ENCODE measurements at places on chromosomes 2 and 18.
A peak's percentile ranks its signal among the peaks of the same experiment; 100 is the strongest.

GRCh38 chr2:190410166-190410565 lies 2.0 kb downstream of the MFSD6 start:
- DNase-seq = no peak

GRCh38 chr18:32455361-32455760 lies 15.3 kb downstream of the GAREM1 start:
- DNase-seq = no peak

- no peak for DNase-seq
Observed at GRCh38 chr18:22933966-22934423, 867 bp downstream of the RBBP8 start.

- no peak for DNase-seq
Observed at GRCh38 chr2:132438691-132439090, 22.1 kb downstream of the GPR39 start.

DNA sequence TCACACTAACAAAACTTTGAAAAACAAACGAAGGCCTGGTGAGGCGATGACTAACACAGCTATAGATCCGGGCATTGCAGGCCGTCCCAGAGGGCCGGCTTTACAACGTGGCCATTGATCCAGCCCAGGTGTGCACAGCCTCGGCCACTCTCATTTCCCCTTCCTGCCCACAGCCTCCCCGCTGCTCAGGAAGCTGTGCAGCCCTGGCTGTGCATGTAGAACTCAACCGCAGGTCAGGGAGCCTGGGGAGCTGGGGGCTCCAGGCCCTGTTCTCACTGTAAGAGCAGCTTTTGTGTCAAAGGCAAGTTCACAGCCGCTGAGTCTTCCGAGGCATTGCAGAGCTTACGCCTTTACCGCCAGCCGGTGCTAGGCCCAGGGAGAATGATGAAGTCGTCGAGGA lies 87.2 kb downstream of the LONRF2 start:
- peak; percentile 8 for DNase-seq

DNA sequence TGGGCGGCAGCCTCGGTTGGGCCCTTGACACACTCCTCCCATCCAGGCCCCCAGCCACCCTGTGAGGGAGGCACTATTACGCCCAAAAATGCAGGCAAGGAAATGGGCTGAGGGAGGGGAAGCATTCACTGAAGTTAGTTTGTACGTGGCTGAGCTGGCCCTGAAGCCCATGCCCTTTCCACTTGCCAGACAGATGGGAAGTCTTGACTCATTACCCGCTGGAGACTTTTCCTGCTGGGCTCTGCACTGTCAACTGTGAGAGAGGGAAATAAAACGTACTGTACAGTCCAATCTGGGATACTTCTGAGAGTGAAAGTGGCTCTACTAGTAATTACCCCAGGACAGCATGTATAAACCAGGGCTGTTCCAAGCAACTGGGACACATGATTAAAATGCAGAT lies 125.9 kb downstream of the MSH2 start:
- DNase-seq = no peak

DNA sequence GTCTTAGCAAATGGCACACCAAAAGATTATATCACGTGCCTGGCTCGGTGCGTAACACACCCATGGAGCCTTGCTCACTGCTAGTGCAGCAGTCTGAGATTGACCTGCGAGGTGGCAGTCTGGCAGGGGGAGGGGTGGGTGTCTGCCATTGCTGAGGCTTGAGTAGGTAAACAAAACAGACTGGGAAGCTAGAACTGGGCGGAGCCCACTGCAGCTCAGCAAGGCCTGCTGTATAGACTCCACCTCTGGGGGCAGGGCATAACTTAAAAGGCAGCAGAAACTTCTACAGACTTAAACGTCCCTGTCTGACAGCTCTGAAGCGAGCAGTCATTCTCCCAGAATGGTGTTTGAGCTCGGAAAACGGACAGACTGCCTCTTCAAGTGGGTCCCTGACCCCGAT lies 55.9 kb upstream of the FSHR start:
- no peak for DNase-seq

- DNase-seq = no peak
Observed at GRCh38 chr2:20444101-20444992, 2.5 kb upstream of the RHOB start.

DNA sequence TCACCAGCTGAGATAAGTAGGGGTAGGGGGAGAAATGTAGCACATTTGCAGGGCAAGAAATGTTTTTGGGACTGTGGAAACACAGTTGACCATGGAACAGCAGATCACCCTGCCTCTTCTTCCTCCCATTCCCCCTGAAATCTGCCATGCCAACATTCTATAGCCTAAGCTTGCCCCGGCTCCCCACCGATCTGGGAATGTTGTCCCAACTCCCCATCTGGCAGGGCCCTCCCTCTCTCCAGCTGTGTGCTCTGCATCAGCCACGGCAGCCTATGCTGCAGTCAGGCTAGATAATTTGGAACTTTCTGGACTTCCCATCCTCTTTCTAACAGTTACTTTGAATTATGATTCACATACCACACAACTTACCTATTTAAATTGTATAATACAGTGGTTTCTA lies 425.1 kb upstream of the RAB6C start:
- no peak for DNase-seq

- DNase-seq = no peak
Observed at GRCh38 chr2:74851191-74851566, 17.3 kb downstream of the HK2 start.

DNA sequence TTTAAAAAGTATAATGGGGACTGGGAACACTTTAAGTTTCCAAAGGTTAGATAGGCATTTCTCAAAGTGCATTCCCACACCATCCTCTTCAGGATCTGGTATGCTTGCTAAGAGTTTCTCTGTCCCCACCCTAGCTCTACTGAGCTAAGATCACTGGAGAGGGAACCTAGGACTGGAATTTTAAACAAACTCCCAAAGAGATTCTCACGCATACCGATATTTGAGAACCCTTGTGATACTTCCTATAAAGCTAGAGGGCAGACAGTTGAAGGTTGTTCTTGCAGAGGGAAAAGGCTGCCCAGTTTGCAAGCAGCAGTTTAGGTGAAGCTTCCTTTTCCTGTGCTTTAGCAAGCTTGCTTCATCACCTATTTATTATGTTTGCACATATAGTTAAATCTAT lies 3.6 kb downstream of the CNRIP1 start:
- DNase-seq = no peak

- no peak for DNase-seq
Observed at GRCh38 chr2:54549917-54550518, 93.9 kb downstream of the SPTBN1 start.

DNA sequence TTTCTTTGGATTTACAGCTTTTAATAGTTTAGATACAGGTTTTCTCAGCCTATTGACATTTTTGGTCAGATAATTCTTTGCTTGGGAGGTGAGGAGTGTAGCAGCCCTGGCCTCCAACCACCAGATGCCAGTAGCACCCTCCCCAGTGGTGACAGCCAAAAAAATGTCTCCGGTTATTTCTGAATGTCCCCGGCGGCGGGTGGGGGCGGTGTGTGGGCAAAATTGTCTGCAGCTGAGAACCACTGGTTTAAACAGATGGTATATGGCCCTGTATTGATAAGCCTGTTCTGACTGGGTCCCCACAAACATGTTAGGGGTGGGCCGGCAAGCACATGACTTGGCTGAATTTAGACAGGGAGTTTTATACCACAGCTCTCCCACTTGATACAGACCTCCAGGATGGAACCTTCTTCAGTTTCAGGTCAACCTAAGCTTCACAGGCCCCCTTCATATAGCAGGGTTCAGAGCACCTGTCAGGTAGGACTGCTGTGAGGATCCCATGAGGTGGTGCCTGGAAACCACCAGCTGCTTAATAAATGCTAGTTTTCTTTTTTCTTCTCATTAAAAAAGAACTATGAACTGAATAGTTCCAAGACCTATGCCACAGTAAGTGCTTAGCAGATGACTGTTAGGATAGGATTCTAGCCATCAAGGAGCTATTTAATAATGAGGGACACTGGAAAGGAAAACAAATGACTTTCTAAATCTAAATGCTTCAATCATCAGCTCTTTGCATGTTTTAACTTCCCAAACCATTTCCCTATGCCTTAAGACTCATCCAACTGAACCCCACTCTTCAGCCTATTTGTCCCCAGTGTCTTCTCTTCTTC lies 18.1 kb downstream of the LPIN2 start:
- peak; percentile 75 for DNase-seq

DNA sequence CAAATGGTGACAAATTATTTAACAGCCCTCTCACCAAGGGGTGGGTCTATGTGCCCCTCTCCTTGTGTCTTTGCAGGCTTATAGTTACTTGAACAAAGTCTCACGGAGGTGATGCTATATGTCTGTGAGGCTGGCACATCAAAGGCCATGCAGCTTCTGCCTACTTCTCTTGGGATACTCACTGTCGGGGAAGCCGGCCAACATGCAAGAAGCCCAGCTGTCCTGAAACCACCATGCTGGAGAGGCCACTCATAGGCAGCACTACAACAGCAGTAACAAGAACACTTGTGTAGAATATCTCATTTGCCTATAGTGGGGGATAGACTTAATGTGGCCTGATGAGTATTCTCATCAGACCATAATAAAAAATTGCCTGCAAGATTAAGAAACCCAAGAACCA lies 233.7 kb upstream of the NCKAP5 start:
- DNase-seq = no peak

GRCh38 chr2:99984799-99985515 lies 157.4 kb downstream of the AFF3 start:
- DNase-seq = no peak

GRCh38 chr2:144328938-144329337 lies 191.0 kb downstream of the ZEB2 start:
- no peak for DNase-seq

DNA sequence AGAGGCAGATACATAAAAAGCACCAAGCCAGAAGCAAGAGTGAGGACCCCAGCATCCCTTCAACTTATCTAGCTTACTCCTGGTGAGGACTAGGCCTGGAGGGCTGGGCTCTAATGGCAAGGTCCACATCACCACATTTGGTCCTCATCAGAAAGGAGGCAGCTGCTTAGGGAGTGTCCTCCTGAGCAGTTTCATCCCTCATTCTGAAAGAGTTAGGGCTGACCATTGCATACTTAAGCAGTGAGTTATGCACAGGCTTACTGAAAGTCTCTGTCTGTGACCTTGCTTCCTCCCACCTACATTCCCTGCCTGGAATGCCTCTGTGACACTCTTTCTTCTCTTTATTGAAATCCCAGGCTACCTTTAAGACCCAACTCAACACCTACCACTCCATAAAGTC lies 301.8 kb upstream of the ACVR2A start:
- DNase-seq = no peak

DNA sequence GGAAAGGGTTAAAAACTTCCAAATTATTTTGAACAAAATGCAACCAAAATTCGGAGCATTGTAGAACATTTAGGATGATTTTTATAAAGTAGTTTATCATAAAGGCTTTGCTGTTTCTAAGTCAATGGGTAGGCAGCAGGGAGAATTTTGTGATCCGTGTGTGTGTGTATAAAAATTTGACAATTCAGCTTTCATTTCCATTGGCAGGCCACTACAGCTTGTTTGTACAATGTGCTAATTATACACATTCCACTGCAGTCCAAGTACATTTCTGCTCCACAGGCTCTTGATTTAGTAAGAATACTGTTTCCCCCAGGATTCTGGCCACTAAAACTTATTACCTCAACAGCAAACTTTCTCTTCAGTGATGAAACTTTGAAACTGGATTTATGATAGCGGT lies 71.8 kb upstream of the LTBP1 start:
- DNase-seq = no peak

GRCh38 chr2:73995810-73996209 lies 11.1 kb downstream of the TET3 start:
- no peak for DNase-seq

GRCh38 chr2:42095923-42096408 lies 48.1 kb downstream of the PKDCC start:
- DNase-seq = peak; percentile 75

DNA sequence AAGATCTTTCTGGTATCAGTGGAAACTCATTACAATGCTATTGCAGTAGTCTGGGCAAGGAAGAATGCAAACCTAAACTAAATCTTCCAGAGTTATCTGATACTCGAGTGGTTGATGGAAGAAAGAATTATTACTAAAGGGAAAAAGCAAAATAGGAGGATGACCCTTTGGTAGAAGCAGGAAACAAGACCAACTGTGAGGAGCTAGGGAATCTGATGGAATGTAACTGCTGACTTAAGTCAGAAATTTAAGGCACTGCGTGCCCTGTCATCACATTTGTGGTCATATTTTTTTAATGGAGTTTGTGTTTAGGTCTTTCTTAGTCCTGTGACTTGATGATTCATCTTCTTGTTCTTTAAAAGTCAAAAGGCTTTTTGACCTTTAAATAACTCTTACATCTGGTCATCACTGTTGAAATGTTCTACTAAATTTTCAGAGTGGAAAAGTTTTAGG lies 36.5 kb upstream of the ARMC9 start:
- DNase-seq = no peak

DNA sequence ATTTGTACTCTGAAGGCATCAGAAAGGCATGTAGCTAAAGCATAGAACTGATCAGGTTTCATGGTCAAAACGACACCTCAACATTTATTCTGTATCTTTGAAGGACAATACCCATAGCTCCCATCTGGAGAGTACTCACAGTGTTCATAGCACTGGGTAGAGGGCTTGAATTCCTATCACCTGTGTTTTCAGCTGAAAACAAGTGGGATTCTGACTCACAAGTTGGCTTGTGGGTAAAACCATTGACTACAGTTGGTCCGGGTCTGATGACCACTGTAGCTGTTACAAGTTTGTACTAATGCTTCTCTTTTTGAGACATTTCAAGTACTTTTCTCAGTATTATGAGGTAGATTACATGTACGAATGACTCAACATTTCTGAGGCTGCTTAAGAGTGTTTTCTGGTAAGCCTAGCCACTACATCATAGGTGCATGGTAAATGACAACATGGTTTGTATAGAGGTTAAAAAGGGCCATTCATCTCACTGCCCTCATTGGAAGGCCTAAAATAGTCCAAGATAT lies 68.6 kb upstream of the PELI1 start:
- DNase-seq = peak; percentile 52

- no peak for DNase-seq
Observed at GRCh38 chr2:193276560-193276959, 1081.8 kb upstream of the TMEFF2 start.

GRCh38 chr2:117679952-117680351 lies 134.5 kb upstream of the DDX18 start:
- no peak for DNase-seq

DNA sequence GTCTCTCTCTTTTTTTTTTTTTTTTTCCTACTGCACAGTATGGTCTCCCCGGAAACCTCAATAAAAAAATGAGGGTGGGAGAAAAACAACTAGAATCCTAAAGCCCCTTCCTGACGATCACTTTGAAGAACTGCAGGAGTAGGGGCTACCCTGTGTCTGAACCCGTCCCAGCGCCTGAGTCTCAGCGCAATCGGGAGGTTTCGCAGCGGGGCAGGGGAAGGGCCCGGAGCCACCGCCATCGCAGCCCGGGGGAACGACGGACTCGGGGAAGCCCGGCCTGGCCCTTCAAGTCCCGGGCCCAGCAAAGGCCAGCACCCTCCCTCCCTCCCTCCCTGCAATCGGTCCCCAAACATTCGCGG lies 411 bp downstream of the NARS1 start:
- no peak for DNase-seq

GRCh38 chr2:199460101-199460671 lies 2.4 kb upstream of the SATB2 start:
- no peak for DNase-seq

DNA sequence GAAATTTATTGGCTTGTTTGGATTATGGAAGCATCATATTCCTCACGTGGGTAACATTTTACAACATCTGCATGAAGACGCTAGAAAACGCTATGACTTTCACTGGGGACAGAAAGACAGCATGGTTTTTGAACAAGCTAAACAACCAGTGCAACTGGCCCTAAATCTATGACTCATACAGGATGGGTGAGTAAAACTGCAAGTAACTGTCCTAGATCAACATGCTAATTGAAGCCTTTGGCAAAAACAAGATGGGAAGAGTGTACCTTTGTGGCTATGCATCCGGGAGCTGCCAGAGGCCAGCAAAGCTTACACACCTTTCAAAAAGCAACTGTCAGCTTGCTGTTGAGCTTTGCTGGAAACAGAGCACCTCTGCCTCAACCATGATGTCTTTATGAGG lies 1096.0 kb upstream of the DDX18 start:
- no peak for DNase-seq

All from activated naive CD4-positive, alpha-beta T cell treated with Interleukin-2 at 50 U/mL for 16 hours (primary cell).